ENCODE measurements at places on chromosomes 3 and 15.

- DNase-seq: no peak
These were observed 12.7 kb upstream of the SCN10A start for GRCh38 chr3:38828681-38829080.

- no peak for DNase-seq
These were observed 55.8 kb upstream of the IGF2BP2 start for GRCh38 chr3:185880600-185880999.

- no peak for DNase-seq
These were observed 6.2 kb upstream of the IGSF10 start for GRCh38 chr3:151467069-151467468.

DNA sequence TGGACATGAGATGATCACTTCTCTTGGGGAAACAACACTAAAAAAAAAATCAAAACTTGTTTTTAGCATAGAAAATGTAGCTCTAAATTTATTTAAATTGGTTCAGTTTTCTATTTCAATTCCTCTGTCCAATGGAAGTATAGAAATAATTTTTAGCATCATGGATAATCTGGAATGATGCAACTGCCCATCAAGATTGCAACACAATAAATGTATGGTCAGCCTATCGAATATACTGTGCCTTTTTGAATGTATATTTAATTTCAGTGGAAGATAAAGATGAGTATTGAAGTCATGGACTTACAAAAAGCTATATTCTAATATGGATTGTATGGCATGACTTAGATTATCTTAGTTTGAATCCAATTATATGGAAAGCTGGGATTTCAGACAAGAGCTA is 906.7 kb downstream of the IGSF11 start:
- no peak for DNase-seq

DNA sequence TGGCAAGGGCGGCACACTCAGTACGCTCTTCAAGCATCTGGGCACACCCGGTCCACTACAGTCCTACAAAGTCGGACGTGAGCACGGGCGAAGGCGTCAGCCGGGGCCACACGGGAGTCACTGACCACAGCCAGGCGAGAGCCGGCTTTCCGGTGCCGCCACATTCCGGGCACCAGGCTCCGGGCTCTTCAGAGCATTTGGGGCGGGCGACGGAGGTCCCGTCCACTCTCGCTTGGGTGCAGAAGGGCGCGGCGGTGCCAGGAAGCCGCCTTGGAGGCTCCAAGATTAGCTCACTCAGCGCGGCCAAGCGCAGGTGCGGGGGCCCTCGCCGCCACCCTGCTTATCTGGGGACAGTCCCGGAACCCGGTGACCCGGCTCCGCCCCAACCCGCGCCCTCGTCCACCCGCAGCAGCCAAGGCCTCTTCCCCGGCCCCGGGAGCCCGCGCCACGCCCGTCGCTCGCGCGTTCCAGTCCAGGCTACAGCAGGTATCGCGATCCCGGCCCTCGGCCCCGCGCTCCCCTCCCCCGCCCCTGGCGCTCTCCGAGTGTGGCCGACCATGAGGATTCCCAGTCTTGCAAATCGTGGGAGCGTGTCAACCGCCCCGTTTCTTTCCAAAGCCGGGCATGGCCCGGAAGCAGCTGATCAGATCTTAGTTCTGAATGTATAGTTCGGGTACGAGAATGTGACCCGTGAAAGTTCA is at the start of gene ADPRH:
TSS of gene ADPRH (plus strand) at position 127 of the 701 bp plus-strand sequence. CDS start 2,678 bp downstream, outside the sequence.
- DNase-seq: peak; percentile 12

GRCh38 chr15:87401973-87402372 is 854.6 kb downstream of the NTRK3 start:
- no peak for DNase-seq

DNA sequence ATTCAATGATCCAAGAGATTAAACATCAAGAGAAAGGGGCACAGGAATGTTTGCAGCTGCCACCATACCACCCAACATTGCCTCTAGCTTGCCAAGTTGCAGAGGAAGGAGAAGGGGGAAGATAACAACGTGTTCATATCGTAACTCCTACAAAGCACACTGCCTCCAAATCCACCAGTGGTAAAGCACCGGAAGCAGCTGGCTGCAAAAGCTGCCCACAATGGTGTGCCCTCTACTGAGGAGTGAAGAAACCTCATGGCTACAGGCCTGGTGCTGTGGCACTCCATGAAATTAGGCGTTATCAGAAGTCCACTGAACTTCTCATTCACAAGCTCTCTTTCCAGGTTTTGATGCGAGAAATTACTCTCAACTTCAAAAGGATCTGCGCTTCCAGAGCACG is 263.9 kb upstream of the STT3B start:
- no peak for DNase-seq

- no peak for DNase-seq
These were observed at the start of gene DNASE1L3 for GRCh38 chr3:58210761-58211460. Gene DNASE1L3, minus strand, starts transcription at chr3:58210972. Its CDS starts 66 bp downstream, at chr3:58210906.

DNA sequence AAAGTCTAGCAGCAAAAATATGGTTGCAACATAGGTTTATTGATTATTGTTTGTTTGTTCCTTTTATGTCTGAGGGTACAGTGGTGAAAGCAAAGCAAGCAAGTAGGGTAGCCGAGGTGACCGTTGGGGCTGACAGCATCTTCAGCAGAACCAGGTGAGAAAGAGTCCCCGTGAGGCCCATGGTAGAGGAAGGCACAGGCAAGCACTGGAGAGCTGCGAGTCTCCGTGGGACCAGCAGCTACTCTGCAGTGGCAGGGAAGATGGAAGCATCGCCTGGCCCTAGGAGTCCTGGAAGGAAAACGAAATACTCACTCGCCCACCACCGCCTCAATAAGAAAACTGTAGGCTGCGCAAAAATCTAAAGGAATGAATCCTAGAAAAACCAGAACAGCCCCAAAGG is 25.3 kb upstream of the GABRA5 start:
- DNase-seq: no peak

DNA sequence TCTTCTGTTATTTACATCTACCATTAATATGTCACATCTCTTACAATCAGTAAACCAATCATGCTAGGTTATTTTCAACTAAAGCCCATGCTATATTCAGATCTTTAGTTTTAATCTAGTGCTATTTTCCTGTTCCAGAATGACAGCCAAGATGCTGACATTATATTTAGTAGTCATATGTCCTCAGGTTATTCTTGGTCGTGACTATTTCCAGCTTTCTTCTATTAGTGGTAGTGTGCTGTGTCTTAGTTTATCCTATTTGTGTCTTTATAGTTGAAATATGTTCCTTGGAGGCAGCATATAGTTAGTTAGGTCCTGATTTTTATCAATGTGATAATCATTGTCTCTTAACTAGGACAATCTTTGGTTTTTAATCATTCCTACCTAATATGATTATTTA is 566.5 kb downstream of the CADM2 start:
- DNase-seq: no peak

GRCh38 chr15:100042558-100042957 is 299.2 kb downstream of the ADAMTS17 start:
- no peak for DNase-seq

DNA sequence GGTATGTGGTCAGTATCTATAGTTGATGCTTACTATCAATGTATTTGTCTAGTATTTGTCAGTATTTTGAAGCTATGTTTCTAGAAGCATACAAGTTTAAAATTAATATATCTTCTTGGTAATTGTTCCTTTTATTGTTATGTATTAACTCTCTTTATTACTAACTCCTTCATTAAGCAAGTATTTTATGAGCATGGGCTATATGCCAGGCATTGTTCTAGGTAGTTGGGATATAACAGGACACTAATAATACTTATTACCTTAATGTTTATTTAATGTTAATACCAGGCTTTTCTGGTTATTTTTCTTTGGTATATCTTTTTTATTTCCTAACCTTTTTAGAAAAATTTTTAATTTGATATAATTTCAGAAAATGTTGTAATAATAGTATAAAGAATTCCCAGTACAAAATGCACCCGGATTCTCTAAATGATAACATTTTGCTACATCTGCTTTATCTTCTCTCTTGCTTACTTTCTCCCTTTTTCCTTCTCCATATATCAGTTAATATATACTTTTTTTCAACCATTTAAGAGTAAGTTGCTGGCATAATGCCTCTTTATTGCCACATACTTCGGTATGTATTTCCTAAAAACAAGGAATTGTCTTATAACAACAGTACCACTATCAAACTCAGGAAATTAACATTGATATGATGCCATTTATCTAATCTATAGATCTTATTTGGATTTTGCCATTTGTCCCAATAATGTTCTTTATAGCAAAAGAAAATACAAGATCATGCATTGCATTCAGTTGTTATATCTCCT is 30.9 kb downstream of the LRRC49 start:
- DNase-seq: no peak

DNA sequence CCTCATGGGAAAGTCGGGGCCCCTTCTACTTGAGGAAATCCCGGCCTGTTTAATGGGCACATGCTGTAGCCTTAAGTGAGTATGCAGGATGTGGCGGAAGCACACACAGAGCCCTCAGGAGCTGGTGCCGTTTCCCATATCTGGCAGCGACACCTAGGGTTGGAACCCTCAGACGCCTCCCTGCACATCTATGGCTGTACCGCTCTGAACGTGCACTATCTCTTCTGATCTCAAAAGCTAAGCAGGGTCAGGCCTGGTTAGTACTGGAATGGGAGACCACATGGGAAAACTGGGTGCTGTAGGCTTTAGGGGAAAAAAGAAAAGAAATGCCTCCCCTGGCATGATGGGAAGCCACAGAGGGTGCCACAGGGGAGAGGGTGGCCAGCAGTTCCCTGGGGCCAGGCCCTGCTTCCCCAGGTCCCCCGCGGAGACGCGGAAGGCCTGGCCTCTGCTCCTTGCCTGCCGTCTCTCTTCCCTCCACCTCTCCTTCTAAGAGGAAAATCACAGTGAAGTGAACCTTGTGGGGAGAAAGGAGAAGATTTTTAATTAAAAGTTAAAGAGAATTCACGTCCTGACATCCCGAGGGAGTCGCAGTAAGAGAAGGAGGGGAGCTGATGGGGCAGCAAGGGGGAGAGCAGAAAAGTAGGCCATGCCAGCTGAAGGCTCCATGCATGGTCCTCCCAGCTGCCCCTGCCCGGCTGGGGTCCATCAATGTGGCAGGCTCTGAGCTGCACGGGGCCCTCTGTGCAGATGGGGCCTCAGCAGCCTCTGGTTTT is 60.5 kb upstream of the TMEM115 start:
- no peak for DNase-seq

- no peak for DNase-seq
These were observed 169.1 kb upstream of the CCDC54 start for GRCh38 chr3:107208100-107208499.

DNA sequence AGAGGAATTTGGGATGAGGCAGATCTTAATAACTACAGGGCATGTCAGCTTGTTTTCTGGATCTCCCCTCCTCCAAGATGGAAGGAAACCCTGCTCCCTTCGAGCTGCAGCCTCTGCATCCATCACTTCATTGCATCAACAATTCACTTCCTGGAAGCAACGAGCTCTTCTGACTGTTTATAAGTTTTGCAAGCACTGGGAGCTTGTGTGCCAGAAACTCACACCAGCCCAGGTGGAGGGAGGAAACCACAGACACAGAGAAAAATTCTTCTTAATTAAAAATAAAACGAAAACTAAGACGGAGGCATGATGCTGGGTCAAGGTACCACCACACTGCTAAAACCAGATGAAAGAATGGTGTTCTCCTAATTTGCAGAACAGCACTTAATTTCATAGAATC is 10.6 kb downstream of the LRIG1 start:
- no peak for DNase-seq

DNA sequence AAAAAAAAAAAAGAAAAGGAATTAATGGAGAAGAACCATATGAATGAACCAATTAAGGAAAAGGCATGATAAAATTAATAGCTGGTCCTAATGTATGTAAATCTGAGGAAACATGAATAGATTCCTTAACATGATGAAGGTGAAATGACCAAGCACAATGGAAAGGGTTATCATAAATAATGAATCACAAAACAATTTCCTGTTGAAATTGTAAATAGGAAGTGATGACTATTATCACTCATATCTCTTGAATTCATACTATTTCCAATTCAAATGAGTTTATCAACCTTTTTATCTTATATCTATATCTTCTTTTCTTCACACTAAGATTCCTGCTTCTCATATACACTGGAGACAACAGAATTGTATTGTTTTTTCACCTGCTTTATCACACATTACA is 32.0 kb downstream of the AADACL2 start:
- no peak for DNase-seq

All from effector CD4-positive, alpha-beta T cell (primary cell).